ENCODE measurements at places on chromosomes 2 and 18.
A peak's percentile ranks its signal among the peaks of the same experiment; 100 is the strongest.

DNA sequence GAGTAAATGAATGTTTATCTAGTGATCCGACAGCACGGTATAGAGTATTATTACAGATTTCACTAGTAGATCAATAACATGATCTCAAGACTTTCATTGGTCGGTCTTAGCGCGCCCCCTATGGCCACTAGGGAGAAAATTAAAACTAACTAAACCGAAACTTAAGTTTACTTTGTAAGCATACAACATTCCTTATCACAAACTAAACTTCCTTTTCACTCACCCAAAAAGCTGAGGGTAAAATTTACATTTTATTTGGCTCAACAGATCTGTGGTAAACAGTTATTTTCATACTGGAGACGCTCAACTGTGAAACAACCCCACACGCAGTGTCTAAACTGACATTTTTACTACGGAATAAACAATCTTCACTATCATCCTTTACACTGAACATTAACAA is 215.6 kb upstream of the MAP2 start:
- peak; percentile 34 for DNase-seq

DNA sequence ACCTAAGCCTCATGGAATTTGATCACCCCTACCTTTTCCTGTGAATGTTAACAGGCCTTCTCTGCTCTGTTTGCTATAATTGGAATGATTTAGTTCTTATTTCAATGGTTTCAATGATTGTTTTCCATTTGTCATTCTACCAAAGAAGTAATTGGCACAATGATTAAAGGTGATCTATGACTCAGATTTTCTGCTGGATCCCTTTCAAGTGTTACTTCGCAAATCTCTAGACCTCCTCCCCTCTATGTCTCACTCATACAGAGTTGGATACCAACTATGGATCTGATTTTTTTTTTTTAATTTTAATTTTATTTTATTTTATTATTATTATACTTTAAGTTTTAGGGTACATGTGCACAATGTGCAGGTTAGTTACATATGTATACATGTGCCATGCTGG is 29.6 kb upstream of the FAM117B start:
- no peak for DNase-seq

DNA sequence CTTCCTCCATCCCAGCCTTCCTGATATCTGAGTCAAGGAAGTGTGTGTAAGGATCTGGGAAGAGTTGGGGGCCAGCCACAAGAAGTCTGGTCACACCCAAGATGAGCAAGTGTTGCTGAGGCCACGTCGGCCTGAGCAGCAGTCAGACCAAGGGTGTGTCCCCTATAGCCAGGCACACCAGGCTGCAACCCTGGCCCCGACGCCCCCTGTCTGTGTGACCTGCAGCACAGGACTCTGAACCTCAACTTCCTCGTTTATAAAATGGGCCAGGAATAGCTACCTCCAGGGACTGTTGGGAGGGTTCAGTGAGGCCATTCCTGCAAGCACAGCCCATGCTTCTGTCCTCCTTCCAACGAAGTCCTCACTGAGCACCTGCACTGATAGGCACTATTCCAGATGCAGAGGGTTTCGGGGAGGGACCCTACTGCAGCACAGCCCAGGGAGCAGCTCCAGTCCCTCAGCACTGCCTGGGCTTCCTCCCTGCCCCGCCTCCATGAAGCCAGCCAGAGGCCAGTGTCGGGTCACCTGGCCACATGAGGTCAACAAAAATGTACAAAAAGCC is 13.3 kb downstream of the LIMS2 start:
- DNase-seq, result no peak

DNA sequence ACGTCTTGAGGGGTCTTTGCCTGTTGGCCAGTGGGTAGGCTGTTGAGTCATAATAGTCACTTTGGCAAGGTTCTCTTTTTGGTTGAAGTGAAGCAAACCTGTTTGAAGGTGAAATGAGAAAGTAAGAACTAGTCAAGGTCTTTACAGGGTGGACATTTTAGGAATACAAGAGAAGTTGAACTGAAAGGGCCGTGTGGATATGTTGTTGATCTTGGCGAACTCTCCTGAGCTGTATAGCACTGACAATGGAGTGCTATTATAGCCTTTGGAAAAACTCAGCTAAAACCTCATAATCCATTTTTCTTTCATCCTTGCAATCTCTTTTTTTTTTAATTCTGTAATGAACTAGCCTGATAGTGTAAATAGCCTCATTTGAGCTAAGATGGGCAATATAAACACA is 248.1 kb downstream of the MEIS1 start:
- DNase-seq, result no peak

DNA sequence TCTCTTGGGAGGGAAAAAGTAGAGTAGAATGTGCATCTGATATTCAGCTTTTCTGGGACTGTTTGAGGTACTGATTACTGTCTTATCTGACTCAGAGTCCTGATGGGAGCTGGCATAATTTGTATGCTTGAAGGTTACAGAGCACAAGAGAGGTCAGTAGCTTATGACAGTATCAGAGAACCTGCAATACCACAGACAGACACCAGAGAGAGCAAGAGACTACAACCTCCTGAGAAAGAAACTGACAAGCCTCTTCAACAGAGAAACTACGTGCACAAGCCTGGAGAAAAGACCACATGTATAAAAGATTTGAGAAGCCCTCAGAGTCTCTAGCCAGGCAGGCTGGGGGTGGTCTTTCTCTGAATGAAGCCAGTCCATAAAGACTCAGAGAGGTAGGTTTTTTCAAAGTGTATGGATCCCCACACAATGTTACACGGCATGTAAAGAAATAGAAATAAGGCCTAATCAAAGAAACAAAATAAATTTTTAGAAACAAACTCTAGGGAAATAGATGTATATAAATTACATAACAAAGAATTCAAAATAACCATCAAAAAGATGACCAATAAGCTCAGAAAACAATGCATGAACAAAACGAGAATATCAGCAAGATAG is 568.3 kb downstream of the LRRTM4 start:
- peak; percentile 45 for DNase-seq

DNA sequence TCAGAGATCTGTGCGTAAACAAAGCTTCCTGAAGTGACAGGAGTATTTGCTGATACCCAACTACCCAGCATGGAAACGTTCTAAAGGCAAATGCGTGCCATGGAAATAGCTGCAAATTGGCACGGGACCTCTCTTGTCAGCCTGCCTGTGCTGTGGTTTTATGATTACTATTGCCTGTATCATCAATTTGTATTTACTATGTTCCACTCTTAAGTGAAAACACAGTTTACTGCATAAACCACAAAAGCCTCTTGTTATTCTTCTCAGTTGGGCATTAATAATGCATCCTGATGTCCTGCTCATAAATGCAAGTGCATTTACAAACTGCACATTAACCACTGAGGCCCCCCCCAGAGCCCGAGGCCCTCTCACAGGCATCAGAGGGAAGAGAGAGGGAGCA is 196.6 kb upstream of the SLC35G4 start:
- DNase-seq, result no peak

DNA sequence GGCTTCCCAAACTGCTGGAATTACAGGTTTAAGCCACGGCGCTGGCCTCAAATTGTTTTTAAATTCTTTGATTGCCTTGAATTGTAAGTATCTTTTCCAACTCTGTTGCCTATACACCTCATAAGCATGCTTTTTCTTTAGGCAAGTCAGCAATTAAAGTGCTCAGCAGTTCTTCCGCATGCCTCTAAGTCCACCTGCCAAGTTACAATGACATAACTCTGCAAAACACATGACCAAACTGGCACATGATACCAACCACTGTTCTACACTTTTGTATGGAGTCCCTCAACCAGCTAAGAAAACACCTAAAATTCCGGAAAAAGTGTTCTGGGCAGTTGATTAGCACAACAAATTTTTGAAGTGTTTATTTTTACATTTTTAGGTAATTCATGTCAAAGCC is 5.1 kb downstream of the TXNL4A start:
- no peak for DNase-seq

DNA sequence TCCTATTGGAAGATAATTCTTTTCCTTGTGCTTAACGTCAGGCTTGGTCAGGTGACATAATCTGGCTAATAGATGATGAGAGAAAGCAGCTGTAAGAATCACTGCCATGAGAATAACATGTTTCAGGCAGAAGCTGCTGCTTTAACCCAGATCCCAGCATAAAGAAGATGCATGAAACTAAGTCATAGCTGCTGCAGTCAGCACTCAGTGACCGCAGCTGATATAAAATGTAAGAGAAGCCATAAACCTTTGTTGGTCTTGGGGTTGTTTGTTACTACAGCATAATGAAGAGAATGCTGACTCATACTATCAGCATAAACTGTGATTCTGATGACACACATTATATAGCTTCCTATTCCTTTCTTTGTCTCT is 274.3 kb upstream of the TRIB2 start:
- no peak for DNase-seq

DNA sequence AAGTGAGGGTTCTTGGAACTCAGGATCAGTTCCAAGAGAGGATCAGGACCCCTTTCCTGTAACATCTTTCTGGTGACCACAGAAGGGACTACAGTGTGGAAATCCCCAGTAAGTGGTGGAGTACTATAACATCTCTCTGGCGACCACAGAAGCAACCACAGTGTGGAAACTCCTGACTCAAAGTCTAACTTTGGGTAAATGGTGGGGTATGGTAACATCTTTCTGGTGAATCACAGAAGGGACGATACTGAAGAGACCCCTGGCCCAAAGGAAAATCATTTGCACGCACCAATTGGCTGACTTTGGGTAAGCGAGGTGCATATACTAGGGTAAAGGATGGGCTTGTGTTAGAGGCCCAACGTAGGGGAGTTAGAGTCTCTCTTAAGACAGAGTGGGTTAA is 56.3 kb upstream of the GULP1 start:
- DNase-seq, result no peak

GRCh38 chr2:75571730-75572430 is 11.1 kb upstream of the EVA1A start:
- no peak for DNase-seq

DNA sequence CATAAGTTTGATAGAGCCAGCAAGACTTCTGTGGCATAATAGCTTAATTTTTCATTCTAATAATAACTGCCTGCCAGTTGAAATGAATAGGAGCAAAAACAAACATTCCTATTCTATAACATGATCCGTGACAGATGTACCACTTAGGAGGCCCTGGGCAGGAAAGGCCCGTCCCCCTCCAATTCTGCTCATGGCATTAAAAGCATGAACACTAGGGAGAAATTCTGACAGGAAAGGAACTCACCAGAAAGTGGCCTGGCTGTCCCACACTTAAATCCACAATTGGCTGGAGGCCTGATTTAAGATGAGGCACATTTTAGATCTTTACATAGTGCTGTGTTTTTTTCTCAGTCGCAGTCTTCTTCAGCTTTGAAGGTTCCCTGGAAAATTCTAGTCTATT is 261.9 kb upstream of the ETAA1 start:
- DNase-seq, result no peak

DNA sequence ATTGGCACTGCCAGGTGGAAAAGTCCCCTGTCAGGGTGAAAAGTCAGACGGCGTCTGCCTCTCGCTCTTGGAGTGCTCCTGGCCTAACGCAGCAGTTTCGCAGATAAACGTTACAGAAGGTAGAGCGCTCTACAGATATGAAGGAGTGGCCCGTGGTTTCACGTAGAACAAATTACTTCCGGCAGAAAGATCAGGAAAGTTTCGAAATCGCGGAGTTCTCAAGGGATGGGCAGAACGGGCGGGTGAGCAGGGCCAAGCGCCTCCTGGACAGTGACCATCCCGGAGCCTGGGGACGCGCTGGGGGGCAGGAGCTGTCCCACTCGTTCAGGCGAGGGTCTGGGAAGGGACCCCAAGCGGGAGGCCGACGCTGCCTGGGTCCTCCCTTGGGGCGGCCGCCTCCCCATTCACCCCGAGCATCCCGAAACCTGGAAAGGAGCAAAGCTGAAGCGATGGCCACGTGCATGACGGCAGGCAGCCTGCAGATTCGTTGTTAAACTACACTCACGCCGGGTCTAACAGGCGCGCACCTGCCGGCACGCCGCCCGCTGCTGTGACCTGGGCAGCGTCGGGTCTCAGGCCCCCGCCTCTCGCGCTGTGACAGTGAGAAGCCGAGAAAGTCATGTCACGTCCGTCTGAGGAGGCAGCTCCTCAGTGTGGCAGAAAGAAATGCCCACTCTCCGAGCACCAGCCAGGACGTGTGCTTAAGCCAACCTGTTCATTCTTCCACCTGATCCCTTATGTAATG is 122.9 kb upstream of the SALL3 start:
- no peak for DNase-seq

GRCh38 chr18:25725501-25725900 is 364.9 kb downstream of the SS18 start:
- DNase-seq, result no peak

DNA sequence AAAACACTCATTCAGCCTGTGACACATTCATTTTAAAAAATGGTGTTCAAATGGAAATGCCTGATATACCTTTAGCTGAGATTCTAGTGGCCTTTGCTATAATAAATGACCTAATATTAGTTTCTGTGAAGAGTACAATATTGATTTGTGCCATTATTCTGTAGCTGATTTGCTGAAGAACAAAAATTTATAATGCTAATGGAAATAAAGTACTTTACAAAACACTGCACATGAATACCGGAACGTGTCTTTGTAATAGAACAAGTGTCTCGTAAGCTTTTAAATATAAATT is 138.7 kb downstream of the WDR7 start:
- no peak for DNase-seq

DNA sequence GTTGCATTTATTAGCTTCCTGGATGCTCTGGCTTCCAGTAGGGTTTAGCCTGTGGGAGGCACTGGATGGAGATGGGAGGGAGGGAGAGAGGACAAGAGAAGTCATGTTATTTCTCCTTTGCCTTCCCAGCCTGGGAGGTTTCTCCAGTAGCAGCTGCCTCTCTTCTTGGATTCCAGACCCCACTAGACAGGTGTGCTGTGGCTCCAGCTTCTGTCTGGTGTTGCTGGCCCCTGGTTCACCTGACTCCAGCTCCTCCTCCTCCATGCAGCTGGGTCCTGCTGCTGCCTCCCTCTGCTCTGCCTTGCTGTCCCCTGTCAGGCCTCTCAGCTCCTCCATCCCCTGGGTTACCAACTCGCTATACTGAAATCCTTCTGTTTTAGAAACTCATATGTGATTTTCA is 188.9 kb upstream of the TNP1 start:
- no peak for DNase-seq

- DNase-seq, result no peak
Measured at GRCh38 chr2:6824962-6825361, 40.7 kb downstream of the CMPK2 start.

DNA sequence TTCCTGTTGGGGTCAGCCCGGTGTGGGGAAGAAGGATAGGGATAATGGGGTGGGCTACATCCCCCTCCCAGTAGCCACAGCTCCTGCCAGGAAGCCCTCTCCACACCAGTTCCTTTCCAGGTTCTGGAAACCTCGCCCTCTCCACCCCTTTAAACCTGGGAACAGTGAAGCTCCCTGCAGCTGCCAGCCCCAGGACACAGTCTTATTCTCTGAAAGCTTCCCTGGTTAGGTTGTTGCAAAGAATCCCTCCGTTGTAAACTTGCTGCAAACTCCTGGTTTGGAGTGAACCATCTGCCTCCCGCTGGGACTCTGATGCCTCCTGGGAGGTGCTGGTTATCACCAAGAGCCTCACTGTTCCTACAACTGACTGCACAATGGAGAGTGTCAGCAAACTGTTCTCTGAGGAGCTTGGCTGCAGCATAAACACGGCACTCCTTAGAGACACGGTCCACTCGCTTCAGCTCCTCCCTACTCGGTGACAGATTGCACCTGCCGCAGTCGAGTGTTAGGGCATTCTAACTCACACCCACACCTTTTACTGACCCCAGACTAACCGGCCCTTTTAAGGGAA is 261.8 kb upstream of the RAB6C start:
- no peak for DNase-seq
